ENCODE measurements at places on chromosomes 7 and 10.

DNA sequence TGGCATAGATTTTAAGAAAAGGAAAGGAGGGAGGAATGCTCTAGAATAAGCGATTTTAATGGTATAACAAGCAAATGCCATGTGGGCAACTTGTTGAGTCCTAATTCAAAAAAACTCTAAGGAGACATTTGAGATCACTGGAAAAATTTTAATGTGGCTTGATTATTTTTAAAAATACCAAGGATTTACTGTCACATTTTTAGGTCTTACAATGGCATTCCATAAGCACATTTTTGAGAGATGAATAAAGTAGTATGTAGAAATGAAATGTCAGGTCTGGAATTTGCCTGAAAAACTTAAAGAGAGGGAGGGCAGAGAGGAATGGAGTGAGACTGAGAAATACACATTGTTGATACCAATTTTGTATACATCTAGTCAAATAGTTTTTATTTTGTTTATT, 20.3 kb downstream of the NCAPG2 start:
- DNase-seq: no peak

DNA sequence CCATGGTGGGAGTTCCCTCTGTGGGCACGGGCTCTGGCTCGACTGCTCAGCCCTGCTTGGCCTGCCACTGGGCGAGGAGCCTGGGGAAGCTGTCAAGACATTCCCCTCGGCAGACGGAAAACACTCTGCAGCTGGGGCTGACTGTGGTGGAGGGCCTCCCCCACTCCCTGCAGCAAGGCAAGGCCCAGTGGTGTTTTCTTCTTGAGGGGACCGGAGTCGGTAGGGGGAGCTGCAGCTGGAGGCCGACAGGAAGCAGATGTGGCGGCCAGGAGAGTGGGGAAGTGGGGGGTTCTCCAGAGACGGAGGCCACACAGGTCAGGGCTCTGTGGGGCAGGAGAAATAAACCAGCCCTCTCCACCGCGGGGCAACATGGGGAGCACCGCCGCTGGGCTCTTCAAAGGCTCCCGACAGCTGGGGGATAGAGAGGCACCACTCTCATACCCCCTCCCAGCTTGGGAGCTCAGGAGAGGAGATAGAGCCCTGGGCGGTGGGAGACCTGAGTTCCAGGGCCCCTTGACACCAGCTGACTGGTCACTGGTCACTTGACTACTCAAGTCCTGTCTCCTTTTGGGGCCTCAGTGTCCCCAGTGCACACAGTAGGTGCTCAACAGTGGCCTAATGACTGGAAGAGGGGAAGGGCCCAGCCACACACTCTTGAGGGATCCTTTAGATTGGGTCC, 43.4 kb downstream of the PPIF start:
- no peak for DNase-seq

- no peak for DNase-seq
Observed at GRCh38 chr10:103609231-103610082, 116.0 kb downstream of the NEURL1 start.

DNA sequence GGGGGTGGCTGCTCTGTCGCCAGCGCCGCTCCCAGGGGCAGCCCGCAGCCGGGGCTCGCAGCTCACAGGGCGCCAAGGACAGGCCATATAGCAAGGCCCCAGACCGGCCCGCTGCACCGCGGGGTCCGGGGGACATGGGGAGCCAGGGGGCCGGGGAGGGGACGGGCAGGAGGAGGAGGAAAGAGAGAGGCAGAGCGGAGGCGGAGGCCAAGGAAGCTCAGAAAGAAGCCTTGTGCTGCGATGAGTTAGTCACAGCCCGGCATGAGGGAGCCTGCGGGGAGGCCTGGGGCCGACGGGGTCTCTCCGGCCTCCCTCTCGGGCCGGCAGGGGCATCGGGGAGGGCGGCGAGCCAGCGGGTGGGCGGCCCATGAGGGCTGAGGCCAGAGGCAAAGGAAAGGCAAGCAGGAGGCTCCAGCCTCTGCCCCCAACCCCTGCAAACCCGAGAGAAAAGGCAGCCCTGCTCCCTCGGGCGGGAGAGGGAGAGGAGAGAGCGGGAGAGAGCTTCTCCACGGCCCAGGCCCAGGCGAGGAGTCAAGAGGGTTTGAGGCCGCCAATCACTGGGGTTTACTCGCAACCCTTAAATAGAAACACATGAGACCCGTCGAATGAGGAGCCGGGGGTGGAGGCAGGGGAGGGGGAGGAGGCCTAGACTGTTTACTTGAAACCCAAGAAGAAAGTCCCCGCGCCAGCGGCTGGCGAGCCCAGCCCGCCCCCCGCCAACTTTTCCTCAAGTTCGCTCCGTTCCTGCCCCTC, 167.9 kb downstream of the NEURL1 start:
- DNase-seq: peak; percentile 90

GRCh38 chr10:27893358-27893954, 105.4 kb downstream of the ODAD2 start:
- DNase-seq: no peak

- no peak for DNase-seq
Observed at GRCh38 chr10:88120075-88120474, 256.6 kb downstream of the PTEN start.

DNA sequence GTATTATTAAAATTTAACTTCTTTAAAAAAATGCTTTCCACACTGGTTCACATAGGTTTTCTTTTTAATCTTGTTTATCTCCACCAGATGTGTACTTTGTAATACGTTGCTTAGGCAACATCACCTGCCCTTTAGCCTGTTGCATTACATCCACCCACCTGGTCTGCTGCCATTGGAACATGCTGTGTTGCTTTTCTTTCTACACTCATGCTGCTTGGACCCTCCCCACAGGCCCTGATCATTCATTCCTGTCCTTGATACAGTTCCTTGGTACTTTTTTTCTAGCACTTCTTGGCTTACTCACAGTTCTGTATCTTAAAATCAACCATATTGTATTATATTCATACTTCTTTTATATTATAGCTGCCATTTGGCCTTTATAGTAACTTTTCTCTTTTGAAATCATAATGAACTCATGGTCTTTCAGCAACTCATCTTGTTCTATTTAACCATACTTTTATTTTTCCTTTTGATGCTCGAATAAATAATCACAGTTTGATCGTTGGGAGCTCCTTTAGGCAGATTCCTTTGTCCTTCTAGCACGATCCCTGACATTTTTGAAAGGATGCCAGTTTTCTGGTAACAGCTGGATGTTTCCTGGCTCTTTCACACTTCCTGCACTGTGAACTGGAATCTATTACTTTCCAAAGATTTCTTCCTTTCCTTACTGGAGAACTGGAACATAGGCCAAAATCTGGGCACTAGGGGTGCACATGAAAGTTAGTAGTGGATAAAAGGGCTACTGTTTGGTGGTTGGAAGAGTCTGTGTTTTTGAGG, 125.1 kb downstream of the CDK14 start:
- DNase-seq: no peak

All from OCI-M1 (cell line).